ENCODE measurements at places on chromosomes 4 and X.

- DNase-seq, result no peak
Measured at GRCh38 chr4:138181287-138181686, 60.9 kb downstream of the SLC7A11 start.

- no peak for DNase-seq
Measured at GRCh38 chr4:134518574-134519217, 317.1 kb upstream of the PABPC4L start.

GRCh38 chr4:106687026-106687425 is 318.4 kb upstream of the GIMD1 start:
- DNase-seq, result no peak

GRCh38 chr4:138875891-138876608 is 139.5 kb upstream of the NOCT start:
- DNase-seq, result no peak

DNA sequence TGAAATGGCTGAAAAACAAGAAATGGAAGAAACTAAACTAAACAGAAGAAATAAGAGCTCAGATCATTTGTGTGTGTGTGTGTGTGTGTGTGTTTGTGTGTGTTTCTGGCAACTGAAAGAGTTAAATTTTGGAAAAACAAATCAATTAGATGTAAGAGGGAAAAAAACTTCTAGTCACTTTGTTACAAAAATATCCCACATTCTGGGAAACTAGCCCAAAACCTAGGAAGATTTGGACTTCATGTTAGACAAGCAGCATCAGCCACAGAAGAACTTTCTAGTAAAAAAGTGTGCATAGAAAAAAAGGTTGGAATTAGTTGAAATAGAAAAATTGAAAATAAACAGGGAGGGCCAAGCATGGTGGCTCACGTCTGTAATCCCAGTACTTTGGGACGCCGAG is 111.6 kb upstream of the PRKG2 start:
- DNase-seq, result no peak

GRCh38 chr4:78938868-78939666 is at the start of gene PAQR3:
Gene PAQR3 (minus strand): TSS chr4:78939438. CDS start chr4:78939224, 214 bp downstream.
- peak; percentile 87 for DNase-seq

DNA sequence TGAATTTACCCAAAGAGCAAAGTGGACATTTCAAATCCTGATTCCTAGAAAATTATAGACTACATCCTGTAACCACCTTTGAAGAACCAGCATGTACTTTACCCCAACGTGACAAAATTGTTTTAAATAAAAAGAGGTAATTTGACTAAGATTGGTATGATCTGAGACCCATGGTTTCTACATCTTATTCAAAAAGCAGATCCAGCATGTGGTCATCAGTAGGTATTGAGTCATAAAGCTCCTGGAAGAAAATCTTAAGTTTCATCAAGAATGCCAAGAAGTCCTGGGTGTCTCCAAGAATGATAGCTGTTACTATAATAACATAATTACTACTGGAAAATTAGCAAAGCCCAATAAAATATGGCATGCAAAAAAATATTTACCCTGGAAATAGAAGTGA is 61.8 kb downstream of the NFKB1 start:
- DNase-seq, result no peak

GRCh38 chr4:80295826-80296225 is 29.4 kb downstream of the FGF5 start:
- no peak for DNase-seq
